RWPE2 (cell line): ENCODE measurements at places on chromosomes 5 and 9.

DNA sequence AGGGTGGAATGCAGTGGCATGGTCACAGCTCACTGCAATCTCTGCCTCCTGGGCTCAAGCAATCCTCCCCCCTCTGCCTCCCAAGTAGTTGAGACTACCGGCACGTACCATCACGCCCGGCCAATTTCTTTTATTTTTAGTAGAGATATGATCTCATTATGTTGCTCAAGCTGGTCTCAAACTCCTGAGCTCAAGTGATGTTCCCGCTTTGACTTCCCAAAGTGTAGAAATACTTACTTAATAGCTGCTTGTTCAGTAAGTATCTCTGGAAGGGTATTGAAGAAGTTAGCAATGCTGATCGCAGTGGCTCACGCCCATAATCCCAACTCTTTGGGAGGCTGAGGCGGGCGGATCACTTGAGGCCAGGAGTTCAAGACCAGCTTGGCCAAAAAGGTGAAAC, 35.7 kb upstream of the PLIN2 start:
- no peak overlapping the region for H3K27ac ChIP-seq
- no peak for DNase-seq
- peaks cover 18% of the 10 kb centered on the region for H3K4me1 ChIP-seq
- H3K36me3 ChIP-seq = no peaks in the 10 kb centered on the region

- no peak overlapping the region for H3K4me3 ChIP-seq
- no peaks in the 10 kb centered on the region for H3K27me3 ChIP-seq
These were observed 159.5 kb downstream of the FGF18 start for GRCh38 chr5:171578829-171579491.

DNA sequence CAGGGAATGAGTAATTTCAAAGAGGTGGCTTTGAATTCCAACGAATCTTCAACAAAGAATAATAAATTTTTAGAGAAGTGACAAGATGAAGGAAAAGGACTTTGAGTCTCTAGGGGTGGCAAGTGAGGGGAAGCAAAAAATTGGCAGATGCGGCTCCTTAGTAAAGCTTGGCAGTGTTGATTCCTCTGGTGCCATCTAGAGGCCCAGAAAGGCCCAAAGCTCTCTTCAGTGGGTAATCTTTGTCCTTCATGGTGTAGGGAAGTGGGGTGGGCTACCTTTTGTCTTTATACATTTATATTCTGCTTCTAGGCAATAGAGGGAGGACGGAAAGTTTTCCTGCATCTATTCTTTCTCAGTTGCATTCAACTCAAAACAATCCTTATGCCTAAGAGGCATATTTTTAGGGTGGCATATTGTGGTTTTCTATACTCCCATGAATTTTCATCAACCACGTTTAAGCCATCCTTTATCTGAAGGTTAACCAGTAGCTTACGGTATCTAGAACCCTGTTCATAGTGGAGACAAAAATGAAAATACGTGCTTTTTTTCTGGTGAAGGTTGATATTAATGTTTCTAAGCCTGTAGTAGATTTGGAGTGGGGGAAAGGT, 17.5 kb upstream of the ROPN1L start:
- no peak overlapping the region for H3K4me3 ChIP-seq
- H3K27ac ChIP-seq = no peak overlapping the region
- no peak for DNase-seq
- H3K36me3 ChIP-seq = peaks cover 93% of the 10 kb centered on the region
- H3K27me3 ChIP-seq = no peaks in the 10 kb centered on the region

DNA sequence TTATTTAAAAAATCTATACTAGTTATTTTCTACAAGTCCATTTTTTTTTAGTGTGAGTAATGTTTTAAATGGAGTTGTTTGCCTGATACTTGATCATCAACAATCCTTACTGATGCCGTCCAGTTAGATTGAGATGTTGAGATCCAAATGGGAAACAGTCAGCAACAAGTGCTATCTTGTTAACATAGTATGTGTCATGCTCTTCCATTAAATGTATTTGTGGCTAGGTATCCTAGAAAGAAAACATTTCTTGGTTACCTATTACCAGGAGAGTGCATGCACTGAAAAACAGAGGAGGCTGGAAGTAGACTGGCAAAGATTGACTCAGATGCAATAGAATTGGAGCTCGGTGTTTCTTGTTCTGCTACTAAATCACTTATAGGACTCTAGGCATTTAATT, 123.4 kb upstream of the MAN2A1 start:
- no peak for DNase-seq
- H3K27ac ChIP-seq = no peak overlapping the region
- H3K36me3 ChIP-seq = no peaks in the 10 kb centered on the region
- H3K4me3 ChIP-seq = no peak overlapping the region
- no peaks in the 10 kb centered on the region for H3K27me3 ChIP-seq

DNA sequence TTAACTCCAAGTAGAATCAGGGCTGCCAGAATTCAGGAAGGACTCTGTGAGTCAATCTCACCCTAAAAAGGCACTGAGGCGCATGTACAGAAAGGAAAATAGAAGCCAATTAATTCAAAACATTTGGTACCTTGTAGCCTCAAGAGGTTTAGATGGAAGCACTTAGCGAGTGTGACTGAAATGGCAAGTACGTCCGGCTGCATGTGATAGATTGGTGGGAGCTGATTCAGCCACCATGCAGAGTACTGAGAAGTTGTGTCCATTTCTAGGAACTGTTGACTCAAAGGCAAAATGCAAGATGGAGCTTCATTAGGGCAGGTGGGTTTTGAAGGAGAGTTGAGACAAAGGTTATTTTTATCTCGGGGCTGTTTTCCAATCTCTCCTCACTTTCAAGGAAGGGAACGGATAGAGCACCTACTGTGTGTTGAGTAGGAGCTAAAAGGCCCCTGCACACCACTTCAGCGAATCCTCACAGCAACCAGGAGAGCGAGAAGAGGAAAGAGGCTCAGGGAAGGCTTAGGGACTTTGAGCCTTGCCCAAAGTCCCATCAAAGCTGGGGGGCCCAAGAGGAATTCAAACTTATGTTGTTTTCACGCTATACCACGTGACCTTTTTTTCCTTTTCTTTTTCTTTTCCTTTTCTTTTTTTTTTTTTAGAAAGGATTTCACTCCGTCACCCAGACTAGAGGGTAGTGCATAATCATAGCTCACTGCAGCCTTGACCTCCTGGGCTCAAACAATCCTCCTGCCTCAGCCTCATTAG, 34.6 kb upstream of the CPEB4 start:
- H3K27ac ChIP-seq = no peak overlapping the region
- DNase-seq = no peak
- no peaks in the 10 kb centered on the region for H3K36me3 ChIP-seq
- no peaks in the 10 kb centered on the region for H3K27me3 ChIP-seq

GRCh38 chr9:130866474-130866965, 30.1 kb downstream of the QRFP start:
- no peak overlapping the region for H3K4me3 ChIP-seq
- H3K4me1 ChIP-seq = no peaks in the 10 kb centered on the region
- H3K27me3 ChIP-seq = no peaks in the 10 kb centered on the region
- H3K36me3 ChIP-seq = peaks cover 72% of the 10 kb centered on the region
- H3K27ac ChIP-seq = no peak overlapping the region

DNA sequence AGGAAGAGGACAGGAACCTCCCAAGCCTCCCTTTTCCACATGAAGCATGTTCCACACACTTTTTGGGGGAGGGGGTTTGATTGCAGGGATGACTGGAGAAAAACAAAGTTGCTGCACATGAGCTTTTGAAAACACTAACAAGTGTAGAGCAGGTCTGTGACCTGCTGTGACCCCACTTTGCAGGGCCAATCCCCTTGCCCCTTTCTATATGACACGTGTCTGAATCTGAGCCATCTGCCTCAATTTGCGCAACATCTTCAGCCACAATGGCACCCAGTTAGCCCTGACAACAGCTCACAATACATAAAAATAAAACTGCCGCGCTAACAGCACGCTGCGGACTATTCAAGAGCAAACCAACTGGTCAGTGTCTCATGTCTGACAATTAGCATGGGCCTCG, 227.8 kb upstream of the TBCA start:
- peaks cover 23% of the 10 kb centered on the region for H3K36me3 ChIP-seq
- no peak overlapping the region for H3K4me3 ChIP-seq
- H3K4me1 ChIP-seq = no peaks in the 10 kb centered on the region
- H3K27ac ChIP-seq = no peak overlapping the region
- DNase-seq = no peak

DNA sequence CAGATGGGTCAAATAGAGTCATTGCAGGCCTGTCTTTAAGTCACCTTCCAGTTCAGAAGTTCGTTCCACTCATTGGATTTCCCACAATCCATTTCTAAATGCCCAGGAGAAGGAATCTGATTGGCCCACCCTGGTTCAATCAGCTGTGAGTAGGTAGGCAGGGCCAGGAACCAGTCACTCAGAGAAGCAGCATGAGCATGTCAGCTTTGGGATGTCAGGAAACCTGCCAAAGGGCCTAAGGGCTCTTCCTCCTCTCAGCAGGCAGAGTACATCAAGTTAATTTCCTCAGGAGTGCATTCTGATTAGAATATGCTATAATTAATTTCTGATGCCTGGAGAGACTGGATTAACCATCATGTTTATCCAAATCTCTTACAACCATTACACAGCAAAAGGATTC, 412.9 kb upstream of the CCNH start:
- no peak overlapping the region for H3K4me3 ChIP-seq
- H3K27ac ChIP-seq = no peak overlapping the region
- H3K27me3 ChIP-seq = no peaks in the 10 kb centered on the region
- DNase-seq = no peak
- no peaks in the 10 kb centered on the region for H3K4me1 ChIP-seq

DNA sequence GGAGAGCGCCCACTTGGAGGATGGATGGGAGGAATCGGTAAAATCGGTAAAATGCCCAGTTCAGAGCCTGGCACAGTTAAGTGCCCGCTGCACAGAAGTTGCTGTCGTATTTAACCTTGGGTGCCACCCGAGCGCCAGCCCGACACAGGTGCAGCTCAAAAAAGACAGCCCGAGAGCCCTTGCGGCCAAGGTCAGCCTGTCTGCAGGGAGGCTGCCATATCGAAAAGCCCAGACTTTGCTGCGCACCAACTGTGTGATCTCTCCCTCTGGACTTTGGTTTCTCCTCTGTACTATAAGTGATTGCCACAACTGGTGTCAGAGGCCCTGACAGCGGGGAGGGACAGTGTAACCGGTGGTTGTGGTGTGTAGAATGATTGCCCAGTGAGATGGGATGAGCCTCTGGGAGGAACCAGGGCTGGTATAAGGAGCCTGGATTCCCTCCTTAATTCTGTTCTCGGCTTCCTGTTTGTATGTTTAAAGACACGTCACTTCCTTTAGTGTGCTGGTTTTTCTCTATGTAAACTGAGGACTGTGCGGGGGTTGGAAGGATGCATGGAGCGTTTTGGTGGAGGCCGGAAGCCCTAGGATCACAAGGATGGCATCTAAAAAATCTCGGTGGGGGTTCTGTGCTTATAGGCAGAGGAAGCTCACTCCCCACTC, 792 bp downstream of the NTMT1 start:
- H3K4me3 ChIP-seq = peak overlapping the region; percentile 82
- peak overlapping the region; percentile 61 for H3K27ac ChIP-seq
- peaks cover 18% of the 10 kb centered on the region for H3K4me1 ChIP-seq
- H3K36me3 ChIP-seq = peaks cover 21% of the 10 kb centered on the region
- H3K27me3 ChIP-seq = no peaks in the 10 kb centered on the region
- DNase-seq = no peak

DNA sequence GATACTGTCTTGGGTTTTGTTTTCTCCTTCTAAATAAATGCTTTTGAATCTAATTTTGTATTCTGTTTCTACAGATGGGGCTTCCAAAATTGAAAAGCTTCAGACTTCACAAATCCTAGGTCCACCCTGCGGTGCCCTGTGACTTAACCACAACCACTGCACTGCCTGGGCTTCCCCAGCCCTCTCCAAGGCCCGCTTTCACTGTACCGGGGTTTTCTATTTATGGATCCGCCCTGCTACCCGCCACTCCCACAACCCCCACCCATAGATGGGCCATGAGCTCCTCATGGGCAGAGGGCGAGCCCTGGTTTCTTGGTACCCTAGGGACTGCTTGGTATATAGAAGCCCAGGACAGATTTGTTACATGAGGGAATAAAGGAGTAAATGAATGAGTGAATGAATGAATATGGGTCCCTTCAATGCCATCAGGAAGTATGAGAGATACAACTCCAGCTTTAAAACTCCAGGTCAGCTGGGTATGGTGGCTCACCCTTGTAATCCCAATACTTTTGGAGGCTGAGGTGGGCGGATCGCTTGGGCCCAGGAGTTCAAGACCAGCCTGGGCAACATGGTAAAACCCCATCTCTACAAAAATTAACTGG, 39.8 kb upstream of the NEK6 start:
- H3K4me1 ChIP-seq = no peaks in the 10 kb centered on the region
- H3K27me3 ChIP-seq = no peaks in the 10 kb centered on the region
- no peak overlapping the region for H3K27ac ChIP-seq
- no peaks in the 10 kb centered on the region for H3K36me3 ChIP-seq
- peak; percentile 32 for DNase-seq
- H3K4me3 ChIP-seq = no peak overlapping the region

DNA sequence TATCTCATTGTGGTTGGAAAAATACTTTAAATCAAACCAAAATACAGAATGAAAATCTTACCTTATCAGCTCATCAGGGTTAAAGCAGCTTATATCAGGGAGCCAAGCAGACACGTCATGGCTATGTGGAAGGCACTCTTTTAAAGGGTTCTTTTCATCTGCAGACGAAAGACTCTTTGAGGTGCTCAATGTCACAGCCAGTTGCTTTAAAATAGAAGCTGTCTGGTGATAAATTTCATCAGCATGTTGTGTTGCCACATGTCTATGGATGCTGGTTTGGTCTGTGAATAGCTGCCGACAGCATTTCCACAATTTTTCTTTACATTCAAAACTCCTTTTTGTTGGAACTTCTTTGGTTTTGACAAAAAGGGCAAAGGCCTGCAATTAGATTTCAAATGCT, 7.5 kb downstream of the TSTD2 start:
- peaks cover 43% of the 10 kb centered on the region for H3K36me3 ChIP-seq
- no peaks in the 10 kb centered on the region for H3K27me3 ChIP-seq
- no peaks in the 10 kb centered on the region for H3K4me1 ChIP-seq
- H3K4me3 ChIP-seq = no peak overlapping the region
